Neural crest cell (in vitro differentiated cells): ENCODE measurements at places on chromosomes 12 and 14. TPM values are rescaled to one million over a fixed set of nuclear protein-coding genes. Genes with fewer than 3 reads are reported as not detected.

The SIX6 gene
- not detected in 2 replicates for total RNA-seq

The CMA1 gene
- not detected in 2 replicates for total RNA-seq

The CLEC4D gene
- total RNA-seq = not detected in 2 replicates

The RPGRIP1 gene
- not detected in 2 replicates for total RNA-seq

The MANSC1 gene
- total RNA-seq = 5.5 and 5.6 TPM in 2 replicates

The FLVCR2 gene
- total RNA-seq = 3.0 and 8.7 TPM in 2 replicates

The TMTC2 gene
- total RNA-seq = 12.3 and 12.5 TPM in 2 replicates
